ENCODE measurements at places on chromosomes 7 and 10.

- no peak for DNase-seq
These were observed 302.8 kb upstream of the AOAH start for GRCh38 chr7:37027104-37027503.

DNA sequence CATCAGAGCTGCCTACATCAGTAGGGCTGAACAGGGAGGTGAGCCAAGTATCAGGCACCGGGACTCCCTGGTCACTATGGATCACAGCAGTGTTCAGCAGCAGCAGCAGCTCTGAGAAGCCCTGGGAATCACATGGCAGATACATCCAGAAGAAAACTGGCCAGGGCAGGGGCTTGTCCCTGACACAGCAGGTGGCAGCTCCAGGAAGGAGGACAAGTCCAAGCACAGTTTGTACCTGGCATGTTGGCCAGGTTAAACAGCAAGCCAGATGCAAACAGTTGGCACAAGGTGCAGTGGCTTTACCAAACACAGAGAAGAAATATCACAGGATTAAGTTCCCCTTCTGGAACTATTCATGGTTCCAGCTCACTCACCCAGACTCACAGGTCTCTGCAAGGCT is 139.4 kb downstream of the KCNMA1 start:
- no peak for DNase-seq

GRCh38 chr7:128265156-128265905 is 24.3 kb downstream of the LEP start:
- no peak for DNase-seq

DNA sequence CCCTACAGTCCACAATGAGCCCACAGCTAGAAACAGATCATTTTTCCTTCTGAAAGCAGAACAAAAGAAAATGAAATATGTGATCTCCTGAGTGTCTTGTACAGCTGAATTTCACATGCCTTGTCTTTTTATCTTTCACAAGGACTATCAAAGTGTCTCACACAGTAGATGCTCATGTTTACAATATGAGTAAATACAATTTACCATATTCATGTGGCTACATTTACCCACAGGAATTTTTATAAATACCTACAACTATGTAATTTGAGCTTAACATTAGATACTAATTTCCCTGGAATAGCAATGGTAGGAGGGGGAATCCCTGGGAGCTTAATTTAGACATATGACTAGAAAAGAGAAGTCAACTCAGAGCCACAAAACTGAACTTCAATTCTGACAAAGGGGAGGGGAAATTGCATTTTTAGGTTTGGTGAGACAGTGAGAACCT is 186.2 kb downstream of the MACC1 start:
- no peak for DNase-seq

GRCh38 chr10:5525561-5526341 is 990 bp downstream of the CALML3 start:
- DNase-seq: no peak

- DNase-seq: no peak
These were observed 52.4 kb downstream of the CALD1 start for GRCh38 chr7:134831862-134832261.

DNA sequence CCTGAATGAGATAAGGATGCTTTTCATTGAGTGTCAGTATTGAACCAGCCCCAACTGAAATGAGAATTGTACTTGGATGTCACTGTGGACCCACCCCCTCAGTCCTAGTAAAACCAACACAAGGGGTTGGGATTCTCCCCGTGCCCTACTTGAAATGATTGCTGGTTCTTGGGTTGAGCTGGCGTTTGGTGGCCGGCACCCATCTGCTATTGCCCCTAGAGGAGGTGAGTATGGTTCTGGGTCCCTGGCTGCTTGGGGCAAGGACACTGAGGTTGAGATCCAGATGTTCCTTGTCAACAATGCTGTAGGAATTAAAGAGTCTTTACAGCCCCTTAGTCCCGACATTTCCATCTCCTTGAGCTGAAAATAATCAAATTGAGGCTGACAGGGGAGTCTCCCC is 170.0 kb upstream of the ZNF32 start:
- DNase-seq: no peak

DNA sequence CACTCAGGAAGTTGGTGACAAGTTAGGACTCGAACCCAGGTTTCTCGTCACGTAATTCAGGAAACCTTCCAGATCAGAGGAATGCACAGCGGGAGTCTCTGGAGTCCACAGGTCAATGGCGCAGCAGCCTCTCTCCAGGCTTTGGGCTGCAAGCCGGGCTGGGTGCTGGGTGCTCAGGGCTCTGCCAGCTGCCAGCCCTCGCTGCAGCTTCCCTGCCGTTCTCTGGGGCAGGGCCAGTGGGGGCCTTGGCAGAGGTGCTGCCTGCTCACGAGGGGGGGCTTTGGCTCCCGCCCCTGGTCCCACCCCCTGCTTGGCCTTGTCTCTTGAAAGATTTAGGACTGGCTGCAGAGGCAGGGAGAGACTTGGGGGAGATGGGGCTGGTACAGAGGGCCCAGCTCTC is at the start of gene TACR2:
TACR2 (minus strand) TSS at position 224 of the 400 bp plus-strand sequence. CDS start 595 bp downstream, outside the sequence.
- DNase-seq: no peak

- no peak for DNase-seq
These were observed 127.6 kb upstream of the SLC26A5 start for GRCh38 chr7:103573479-103574058.

- DNase-seq: no peak
These were observed 321.9 kb downstream of the PTPRN2 start for GRCh38 chr7:158265743-158266080.

GRCh38 chr10:87545783-87546182 is 41.1 kb downstream of the MINPP1 start:
- DNase-seq: no peak

- DNase-seq: no peak
These were observed 126.4 kb upstream of the SDK1 start for GRCh38 chr7:3174515-3175284.

GRCh38 chr7:625376-625971 is 101.0 kb upstream of the DNAAF5 start:
- no peak for DNase-seq

- no peak for DNase-seq
These were observed 4.6 kb upstream of the TWIST1 start for GRCh38 chr7:19121977-19122588.
